ENCODE measurements at places on chromosomes 1 and 21.

GRCh38 chr1:65751961-65752360 lies 40.7 kb upstream of the PDE4B start:
- no peak for DNase-seq

DNA sequence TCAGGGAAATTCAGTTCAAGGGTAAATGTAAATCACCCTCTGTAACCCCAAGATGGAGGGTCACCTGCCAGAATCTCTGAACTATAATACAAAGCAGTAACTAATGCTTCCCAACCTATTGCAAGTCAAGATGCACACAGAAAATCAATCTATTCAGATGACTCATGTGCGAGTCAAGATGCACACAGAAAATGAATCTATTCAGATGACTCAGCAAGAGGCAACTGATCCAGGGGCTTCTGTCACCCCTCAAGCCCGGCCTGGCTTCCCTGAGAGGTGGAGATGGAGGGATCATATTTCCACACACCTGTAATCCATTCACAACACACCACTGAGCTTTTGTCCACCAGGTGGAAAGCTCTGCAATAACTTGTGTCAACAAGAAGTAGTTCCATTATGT lies 17.4 kb upstream of the HIVEP3 start:
- DNase-seq: peak; percentile 46

- DNase-seq: no peak
These were observed 57.9 kb upstream of the IRF2BP2 start for GRCh38 chr1:234667600-234668576.

DNA sequence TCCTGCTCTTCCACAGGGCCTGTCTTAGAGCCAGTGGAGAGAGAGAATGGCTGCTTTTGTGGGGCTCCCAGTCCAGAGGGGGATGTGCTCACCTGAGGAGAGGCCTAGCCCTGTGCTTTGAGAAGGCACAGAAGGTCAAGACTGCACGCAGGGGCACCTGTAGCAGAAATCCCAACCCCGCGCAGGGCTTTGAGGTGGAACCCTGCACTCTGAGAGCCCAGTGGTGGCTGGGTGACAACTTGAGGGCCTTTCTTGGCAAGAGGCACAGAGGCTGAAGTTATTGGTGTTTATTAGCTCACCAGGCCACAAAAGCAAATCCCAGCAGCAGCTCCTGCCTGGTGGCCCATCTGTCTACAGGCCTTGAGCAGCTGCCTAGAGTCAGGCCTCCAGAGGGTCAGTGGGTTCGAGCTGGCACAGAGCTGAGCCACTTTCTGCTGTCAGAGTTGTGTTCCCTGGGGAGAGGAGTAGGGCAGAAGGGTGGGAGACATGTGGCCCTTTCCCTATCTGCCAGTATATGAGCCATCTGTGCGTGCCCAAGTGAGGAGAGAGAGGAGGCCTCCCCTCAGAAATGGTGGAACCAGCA lies 31.4 kb downstream of the SZRD1 start:
- no peak for DNase-seq

- peak; percentile 24 for DNase-seq
These were observed 1.4 kb downstream of the JUN start for GRCh38 chr1:58782178-58783089.

- DNase-seq: peak; percentile 55
These were observed 99.2 kb downstream of the CTH start for GRCh38 chr1:70509996-70510876.

DNA sequence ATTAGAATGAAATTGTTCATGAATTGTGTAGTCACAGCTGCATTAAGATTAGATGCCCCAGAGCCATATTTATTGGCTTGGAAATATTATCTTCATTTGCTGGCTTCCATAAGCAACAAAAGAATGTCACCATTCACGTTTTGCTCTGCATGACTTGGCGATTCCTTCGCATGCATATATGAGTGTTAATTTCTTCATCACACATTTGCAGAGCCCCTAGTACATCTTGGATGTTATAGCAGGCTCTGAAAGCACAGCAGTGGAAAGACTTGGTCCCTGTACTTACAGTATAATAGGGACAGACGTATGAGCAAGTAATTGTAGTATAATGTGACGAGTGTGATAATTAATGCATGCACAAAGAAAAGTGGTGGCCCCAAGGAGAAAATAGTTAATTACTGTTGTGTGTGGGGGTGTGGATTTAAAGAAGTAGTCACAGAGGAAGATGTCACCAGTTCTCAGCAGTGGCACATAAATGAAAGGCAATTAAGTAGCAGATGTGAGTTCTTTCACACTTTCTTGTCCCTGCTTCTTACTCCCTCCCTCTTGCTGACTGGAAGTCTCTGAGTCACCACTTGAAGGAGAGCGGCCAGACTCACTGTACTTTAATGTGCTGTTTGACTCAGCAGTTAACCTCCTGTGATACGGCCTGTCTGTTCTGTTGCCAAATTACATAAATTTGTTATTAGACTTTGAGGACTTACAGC lies 21.0 kb downstream of the S100A10 start:
- DNase-seq: no peak

- no peak for DNase-seq
These were observed 14.4 kb downstream of the FHAD1 start for GRCh38 chr1:15261155-15262002.

GRCh38 chr21:43985690-43986251 lies 26.3 kb upstream of the TRAPPC10 start:
- no peak for DNase-seq

- no peak for DNase-seq
These were observed 9.5 kb upstream of the NDUFS5 start for GRCh38 chr1:39016604-39017171.
